NT2/D1 (cell line): ENCODE measurements at places on chromosomes 2 and 18.

- no peak for DNase-seq
Observed at GRCh38 chr2:199850218-199850717, 724 bp downstream of the FTCDNL1 start.

- DNase-seq: no peak
Observed at GRCh38 chr2:74162951-74163350, 15.2 kb upstream of the BOLA3 start.

DNA sequence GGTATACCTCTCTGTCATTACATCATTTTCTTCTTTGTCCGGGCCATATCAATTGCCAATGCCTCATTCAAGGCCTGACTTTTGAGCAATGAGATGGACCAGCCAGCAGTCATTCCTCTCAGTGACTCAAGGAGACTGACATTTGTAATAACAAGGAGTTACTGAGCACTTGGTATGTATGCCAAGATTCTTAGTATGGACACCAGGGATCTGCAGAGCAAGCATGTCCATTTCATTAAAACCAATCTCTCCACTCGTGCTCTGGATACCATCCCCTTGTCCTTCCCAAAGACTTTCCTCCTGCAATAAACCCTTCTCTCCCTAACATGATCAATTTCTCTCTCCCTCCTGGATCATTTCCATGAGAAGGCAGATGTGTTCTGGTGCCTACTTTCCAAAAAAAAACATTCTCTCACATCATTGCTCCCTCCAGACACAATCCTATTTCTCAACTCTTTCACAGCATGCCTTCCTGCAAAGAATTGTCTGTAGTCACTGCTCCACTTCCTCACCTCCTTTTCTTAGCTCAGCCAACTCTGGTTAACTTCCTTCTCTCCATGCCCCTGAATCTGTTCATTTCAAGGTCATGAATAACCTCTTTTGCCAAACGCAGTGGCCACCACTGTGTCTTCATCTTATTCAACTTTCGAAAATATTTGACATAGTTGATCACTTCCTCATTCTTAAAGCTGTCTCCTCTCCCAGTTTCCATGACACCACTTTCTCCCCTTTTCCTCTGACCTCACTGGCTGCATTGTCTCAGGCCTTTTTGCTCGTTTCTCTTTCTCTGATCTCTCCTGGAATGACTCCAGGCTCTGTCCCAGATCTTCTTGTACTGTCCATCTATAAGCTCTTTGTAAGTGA, 102.8 kb upstream of the CYP1B1 start:
- no peak for DNase-seq

DNA sequence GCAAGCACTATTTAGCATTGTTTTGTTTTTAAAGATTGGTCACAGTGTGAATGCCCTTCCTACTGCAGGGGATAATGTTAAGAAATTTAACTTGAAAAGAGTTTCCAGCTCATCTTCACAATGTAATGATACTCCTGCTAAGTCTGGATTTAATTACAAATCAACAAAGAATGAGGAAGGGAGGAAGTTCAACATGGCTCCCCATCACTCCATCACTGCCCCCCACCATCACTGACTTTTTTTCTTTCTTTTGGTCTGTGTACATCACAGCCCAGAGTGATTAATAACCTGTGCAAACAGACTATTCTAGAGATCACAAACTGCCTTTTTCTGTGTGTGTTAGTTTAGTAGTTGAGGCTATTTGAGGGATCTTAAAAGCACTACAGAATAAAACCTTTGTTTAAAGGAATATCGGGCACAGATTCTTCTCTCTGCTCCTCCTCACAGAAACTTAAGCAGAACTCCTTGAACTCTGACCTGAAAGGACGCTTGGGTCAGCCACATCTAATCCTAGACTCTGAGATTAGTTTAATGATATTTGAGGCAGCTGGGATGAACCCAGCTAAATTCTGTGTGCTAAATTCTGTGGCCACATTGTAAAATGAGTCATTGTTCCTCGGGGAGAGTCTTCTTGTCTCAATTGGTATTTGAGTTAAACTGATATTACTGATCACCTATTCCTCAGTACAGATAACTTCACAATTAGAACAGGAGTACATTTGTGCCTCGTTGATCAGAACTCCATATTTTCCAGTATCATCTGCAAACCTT, 47.8 kb downstream of the SATB2 start:
- no peak for DNase-seq
